ENCODE measurements at places on chromosomes 3 and 15.
A peak's percentile ranks its signal among the peaks of the same experiment; 100 is the strongest.

DNA sequence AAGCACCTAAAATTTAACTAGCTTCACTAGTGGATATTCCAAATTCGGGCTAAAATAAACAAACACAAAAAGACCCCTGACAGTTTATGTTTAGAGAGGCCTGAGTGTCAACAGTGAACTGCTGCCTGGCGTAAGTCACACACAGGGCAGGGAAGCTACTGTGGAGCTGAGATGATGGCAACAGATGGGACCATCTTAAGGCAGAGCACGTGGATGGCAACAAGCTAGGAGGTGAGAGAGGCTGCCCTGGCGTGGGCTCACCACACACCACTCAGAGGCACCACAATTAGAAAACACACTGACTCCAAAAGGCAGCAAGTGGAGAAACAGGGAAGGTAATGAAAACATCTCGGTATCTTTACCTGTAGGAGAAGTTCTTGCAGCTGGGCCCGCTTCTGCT lies 93.3 kb downstream of the ATP1B3 start:
- no peak for DNase-seq

DNA sequence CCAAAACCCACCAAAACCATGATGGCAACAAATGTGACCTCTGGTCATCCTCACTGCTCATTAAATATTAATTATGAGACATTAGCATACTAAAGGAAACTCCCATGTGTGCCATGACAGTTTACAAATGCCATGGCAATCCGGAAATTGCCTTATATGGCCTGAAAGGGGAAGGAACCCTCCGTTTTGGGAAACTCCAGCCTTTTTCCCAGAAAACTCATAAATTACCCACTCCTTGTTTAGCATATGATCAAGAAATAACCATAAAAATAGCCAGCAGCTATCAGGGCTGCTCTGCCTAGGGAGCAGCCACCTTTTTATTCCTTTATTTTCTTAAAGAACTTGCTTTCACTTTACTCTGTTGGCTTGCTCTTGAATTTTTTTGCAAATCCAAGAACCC lies 992.7 kb downstream of the NTRK3 start:
- no peak for DNase-seq

GRCh38 chr3:171950373-171950772 lies 89.0 kb upstream of the FNDC3B start:
- DNase-seq = peak; percentile 57

DNA sequence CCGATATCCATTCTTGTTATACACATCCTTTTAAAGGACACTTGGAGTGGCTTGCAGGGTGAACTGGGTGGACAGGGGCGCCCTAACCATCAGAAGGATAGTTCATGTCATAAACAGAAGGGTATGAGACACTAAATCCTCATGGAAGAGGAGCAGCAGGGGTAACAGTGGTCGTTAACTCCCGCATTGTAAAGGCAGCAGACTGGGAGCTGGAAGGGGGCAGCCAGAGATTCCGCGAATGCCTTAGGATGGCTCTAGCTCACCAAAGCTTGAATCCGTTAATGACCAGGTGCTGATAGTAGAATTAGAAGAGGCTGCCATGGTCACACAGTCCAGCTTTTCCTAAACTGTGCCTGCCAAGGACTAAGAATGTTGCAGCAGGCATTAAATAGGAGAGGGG lies 85.2 kb upstream of the ANKRD34C start:
- no peak for DNase-seq

- DNase-seq = no peak
Observed at GRCh38 chr15:62404194-62404985, 239.3 kb upstream of the C2CD4B start.

DNA sequence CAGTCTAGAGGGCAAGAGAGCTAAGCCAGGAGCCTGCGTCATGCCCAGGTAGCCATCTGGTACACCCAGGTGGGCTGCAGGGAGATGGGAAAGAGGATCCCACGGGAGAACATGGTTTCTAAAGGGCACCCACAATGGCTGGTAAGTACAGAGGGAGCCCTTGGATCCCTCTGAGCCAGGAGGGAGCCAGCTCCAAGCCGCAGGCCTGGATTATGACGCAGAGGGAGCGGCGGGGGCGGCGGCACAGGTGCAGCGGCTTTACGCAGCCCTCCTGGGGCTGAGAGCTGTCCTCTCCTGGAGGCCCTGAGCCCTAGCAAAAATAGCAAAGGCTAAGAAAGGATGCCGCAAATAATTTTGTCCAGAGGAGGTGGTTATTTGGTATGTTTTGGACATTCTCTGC lies 2.8 kb downstream of the CAV3 start:
- DNase-seq = no peak

GRCh38 chr3:105332961-105333360 lies 33.7 kb upstream of the ALCAM start:
- DNase-seq = no peak

DNA sequence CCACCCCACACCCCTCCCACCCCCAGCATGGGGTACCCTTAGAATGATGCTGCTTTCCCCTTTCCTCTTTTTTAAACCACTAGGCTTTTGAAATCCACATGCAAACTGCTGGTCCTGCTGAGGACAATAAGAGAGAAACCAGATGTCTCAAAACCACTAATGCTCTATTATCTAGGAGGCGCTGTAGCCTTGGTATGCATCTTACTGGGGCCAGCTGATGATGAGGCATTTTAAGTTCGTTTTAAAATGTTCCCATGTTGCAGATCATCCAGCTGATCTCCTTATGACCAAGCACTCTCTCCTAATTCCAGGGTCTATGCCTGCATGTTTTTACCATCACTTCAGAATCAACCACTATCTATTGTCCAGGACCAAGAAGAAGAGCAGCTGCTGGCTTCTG lies 1.3 kb downstream of the NME9 start:
- DNase-seq = peak; percentile 44

DNA sequence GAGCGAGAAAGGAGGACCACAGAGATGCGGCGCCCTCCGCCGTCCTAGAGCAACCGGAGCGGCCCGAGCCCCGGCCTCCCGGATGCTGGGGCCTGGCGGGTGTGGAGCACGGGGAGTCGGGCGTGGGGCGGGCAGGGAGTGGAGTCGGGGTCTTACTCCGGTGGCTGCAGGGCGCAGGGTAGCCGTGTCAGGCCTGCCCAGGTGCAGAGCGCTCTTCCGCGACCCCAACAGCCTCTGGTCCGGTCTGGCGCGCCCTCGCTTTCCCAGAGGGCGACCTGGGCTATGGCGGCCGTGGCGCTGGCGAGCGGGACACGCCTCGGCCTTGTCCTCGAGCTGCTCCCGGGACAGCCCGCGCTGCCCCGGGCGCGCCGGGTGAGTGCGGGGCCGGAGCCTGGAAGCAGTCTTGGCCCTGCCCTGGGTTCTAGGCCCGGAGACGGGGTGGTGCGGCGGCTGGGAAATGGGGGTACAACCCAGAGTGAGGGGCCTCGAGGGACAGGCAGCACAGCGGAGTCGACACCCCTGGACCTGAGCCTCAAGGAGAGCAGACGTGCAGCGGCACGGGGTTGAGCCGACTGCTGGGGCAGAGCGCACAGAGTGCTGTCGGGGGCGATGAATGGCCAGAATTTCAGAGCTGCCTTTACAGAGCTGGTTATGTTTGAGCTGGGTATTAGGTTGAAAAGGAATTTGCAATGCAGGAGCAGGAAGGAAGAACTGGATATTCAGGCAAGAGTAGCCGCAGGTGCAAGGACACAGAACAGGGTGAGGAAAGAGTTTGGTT lies at the start of gene ZNF662:
ZNF662 (plus strand) TSS at position 73 of the 778 bp plus-strand sequence. CDS start 1,973 bp downstream, outside the sequence.
- DNase-seq = peak; percentile 46

- no peak for DNase-seq
Observed at GRCh38 chr15:92885224-92886041, 14.7 kb upstream of the CHD2 start.

GRCh38 chr3:179717219-179717618 lies 64.4 kb downstream of the USP13 start:
- no peak for DNase-seq

GRCh38 chr3:132595014-132595413 lies 2.1 kb upstream of the ACKR4 start:
- DNase-seq = peak; percentile 82

DNA sequence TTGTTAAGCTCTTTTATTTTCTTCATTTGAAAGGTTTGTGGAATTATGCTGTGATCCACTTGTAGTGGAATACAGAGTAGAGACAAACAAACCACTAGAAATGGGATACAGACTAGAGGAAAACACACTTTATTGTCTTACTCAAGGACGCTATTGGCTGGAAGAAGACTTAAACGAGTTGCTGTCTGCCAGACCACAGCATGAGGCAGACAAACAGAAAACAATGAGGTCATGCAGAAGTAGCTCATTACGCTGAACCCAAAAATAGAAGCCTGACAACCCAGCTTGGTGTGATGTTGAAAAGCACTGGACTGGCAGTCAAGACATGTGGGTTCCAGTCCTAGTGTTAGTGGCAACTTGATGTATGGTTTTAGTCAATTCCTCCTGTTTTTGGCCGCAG lies 62.4 kb upstream of the P3H2 start:
- peak; percentile 99 for DNase-seq

- DNase-seq = peak; percentile 86
Observed at GRCh38 chr15:48796930-48797329, 13.9 kb downstream of the CEP152 start.

DNA sequence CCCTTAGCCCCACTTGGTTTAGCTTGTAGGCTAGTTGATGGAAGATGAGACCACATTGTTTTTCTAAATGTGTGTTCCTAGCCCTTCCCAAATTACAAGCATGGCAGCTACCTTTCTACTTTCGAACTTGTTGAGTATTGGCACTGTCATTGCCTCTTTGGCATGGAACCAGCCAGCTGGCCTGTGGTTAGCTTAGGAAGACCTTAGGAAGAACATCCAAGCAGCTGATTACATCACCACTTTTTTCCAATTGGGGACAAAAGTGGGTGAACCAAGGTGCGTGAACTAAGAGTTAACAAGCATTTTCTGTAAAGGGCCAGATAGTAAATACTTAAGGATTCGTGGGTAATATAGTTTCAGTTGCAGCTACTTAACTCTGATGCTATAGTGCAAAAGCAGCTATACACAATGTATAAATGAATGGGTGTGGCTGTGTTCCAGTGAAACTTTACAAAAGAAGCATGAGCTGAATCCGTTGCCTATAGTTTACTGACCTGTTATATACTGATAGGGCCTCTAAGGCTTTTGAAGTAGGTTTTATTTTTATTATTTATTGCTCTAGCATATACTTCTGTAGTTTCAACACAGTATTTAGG lies 8.5 kb downstream of the KLHL18 start:
- no peak for DNase-seq

DNA sequence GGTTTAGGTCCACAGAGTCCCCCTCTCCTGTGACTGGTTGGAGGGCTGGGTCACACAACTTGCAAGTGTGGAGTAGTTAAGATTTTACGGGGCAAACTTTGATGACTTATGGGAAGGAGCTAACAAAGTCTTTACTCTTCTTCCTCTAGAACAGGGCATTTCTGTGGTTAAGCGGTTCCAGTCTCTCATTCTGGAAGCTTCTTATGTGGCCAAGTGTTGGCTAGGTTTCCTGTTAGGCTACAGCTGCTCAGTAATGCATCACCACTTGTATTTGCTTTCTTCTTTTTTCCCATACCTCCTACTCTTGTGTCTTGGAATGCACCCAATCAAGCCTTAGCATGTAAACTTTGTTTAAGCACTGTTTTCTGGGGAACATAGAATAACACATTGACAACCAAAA lies 100.6 kb upstream of the PLAAT1 start:
- no peak for DNase-seq

DNA sequence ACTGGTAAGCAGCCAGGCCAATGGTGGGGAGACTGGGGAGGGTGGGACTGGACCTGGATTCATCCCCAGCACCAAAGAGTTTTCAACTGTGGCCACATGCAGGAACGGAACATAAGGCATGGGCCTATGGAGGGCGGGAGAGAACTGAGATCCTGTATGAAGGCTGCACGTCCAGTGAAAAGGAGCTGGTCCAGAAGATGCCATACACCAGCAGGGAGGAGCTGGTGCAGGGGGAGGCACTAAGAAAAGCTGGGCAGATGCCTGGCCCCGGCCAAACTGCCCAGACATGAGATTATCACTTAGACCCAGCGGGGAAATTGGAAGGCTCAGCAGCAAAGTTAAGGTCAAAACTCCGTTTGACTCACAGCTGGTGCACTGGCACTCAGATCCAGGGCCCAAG lies 58.1 kb upstream of the MCF2L2 start:
- DNase-seq = no peak

- DNase-seq = no peak
Observed at GRCh38 chr15:40957581-40958051, 4.3 kb downstream of the CHAC1 start.

DNA sequence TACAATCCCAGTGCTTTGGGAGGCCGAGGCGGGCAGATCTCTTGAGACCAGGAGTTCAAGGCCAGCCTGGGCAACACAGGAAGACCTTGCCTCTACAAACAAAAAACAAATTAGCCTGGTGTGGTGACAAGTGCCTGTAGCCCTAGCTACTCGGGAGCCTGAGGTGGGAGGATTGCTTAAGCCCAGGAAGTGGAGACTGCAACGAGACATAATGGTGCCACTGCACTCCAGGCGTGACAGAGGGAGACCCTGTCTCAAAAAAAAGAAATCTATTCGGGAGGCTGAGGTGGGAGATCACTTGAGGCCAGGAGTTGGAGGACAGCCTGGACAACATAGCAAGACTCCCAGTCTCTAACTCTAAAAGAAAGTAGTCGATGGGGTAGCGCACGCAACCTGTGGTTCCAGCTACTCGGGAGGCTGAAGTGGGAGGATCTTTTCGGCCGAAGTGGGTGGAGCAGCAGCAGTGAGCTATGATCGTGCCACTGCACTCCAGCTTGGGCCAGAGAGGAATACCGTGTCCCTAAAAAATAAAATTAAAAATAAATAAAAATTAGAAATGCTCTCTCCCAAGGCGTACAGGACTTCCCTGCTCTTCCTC lies 775 bp downstream of the C3orf33 start:
- peak; percentile 18 for DNase-seq

DNA sequence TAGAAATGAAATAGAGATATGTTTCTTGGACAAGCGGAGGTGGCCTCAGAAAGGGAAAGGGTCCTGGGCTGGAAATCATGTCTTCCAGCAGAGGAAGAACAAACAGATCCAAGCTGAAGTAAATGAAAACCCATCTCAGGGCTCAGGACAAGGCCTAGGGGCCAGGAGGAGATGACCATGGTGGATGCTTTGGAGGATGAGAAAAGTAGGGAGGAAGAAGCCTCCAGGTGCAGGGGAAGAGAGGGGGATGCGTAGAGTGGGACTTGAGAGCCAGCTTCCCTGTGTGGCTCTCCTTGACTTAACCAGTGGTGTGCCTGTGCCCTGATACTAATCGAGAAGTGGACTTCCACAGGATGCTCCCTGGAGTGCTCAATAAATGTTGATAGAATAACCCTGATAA lies 203.2 kb downstream of the FAM43A start:
- DNase-seq = no peak

DNA sequence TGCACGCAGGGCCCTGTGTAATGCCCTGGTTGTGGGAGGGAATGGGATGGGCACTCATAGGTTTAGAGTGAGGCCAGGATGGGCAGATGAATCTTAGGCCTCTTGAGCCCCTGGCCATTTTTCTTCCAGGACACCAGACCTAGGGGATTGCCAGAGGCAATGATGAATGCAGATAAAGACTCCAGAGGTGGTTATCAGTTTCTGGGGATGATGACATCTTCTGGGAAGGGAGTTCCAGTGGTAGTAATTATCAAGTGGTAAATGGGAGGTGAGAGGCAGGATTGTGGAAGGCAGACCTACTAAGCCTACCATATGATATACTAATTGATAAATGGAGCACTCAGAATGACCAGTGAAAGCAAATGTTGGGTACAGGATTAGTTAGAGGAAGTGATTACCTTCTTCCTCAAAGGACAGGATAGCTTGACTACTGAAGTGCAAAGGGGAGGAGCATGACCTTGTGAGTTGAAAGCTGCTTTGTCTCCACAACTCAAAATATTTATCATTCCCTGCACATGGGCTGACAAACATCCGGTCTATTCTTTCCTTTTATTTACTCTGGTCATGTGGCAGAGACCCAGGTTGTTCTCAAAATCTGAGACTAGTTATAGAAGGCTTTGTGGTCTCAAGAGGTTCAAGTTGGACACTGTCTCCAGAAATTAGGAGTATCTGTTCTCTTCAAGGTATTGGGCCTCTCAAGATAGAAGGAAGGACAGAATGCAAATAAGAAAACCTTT lies 10.2 kb upstream of the MAPK6 start:
- no peak for DNase-seq

Data from iris pigment epithelial cell (primary cell).